Lung (tissue), 17 donors: ENCODE measurements at places on chromosomes 4 and X.

GRCh38 chr4:165873298-165874071 lies 448 bp downstream of the TLL1 start:
- peak; percentile 10 for DNase-seq

DNA sequence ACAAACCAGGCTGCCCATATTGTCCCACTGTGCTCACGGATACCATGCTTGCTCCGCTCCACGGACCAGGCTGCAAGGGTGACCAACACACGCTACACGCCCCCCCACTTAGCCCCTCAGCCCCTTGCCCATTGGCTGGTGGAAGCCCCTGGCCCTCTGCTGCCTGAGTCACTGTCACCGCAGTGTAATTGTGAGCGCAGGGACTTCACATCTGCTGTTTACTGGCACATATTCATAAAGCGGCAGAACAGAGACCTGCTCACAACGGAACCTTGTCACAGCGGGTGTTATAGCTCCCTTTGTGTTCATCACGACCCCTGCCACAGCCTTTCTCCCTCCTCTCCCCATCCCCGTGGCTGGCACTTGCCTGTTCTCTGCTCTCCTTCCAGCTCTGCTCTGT lies 83.7 kb downstream of the PSAPL1 start:
- DNase-seq = no peak

GRCh38 chr4:187178587-187178986 lies 454.9 kb upstream of the FAT1 start:
- DNase-seq = peak; percentile 47

DNA sequence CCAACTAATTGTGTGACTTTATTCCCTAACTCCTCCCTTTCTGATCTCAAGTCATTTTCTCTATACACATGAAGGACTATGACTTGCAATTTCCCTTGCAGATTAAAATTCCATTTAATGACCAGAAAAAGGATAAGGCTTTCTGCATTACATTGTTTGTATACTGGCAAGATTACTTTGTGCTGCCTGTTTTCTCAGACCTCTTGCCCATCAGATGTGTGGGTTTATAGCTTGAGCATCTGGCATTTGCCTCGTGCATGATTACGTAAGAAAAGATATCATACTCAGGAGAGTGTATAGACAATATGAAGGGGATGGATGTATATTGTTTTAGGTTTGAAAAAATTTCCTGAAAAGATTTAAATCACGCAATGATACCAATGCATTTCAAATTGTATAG lies 593.8 kb upstream of the SLIT2 start:
- no peak for DNase-seq

DNA sequence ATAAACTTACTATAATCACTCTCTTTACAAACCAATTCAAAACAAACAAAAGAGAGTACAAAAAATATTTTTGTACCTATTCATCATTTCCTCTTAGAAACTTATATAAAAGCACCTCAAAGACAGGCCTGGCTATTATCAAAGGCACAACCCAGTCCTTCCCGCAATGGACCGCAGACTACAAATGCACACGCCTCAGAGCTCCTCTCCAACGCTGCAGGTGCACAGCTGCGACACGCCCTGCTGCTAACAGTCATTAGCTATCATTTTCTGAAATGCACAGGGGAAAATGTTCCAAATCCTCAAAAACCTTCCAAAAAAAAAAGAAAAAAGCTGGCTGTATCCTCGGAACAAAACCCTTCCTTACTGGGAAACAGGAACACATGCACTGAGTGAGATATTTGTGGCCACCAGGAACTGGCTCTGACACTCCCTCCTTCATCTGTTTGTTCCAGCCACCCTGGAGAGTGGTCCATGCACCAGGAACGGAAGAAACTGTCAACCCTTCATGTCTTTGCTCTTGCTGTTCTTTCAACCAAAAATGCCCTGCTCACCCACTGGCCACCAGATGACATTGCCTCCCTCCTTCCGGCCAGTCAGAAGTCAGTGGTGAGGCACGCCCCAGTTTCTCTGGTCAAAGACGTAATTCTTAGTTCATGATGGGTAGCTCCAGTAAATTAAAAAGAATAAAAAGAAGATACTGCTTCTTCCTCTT lies 16.7 kb downstream of the IRF2 start:
- no peak for DNase-seq

- peak; percentile 8 for DNase-seq
These were observed 635.9 kb upstream of the FRG1 start for GRCh38 chr4:189304809-189305208.
